ENCODE measurements at places on chromosomes 5 and 9.

DNA sequence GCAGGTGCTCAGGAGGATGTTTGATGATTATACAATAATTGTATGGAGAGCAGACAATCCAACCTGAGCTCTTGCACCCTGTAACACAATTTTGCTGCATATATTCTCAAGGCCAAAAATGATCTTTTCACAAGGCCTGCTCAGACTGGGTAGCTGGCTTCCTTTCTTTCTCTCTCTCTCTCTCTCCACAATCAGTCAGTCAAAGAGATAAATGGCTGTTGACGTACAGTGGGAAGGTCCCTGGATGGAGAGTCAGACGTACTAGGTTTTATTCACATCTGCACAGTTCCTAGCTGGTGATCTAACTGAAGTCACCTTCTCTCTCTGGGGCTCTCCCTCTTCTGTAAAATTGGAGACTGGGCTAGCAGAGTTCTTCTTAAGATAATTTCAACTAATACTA is 19.8 kb downstream of the SLC36A2 start:
- DNase-seq, result no peak

GRCh38 chr5:96124589-96124988 is 162.9 kb upstream of the ELL2 start:
- DNase-seq, result no peak

DNA sequence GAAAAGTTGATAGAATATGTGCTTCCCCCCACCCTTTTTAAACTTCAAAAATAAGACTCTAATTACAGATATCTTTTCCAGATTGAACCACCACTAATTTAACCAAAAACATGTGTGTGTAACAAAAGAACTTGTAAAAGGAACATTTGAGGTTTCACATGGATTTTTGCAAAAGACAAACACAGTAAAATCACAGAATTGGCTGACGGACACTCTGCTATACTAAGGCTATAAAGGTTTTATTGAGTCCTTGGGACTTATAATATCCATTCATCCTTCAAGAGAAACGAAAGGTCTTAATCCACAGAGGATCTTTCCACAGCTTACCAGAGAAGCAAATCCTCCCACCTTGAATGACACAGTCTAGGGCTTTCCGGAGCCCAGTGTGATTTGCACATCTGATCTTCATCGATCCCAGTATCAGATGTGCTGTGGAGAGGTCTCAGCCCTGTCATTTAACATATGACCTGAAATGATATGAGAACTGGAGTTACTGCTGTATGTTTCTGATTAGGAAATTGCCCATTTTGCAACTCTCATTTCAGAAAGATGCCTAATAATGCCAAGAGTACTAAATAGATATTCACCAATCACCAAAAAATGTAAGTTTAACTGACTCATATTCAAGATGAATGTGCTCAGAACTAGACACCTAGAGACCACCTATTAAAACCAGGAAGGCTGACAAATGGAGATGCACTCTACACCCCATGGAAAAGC is 256.5 kb upstream of the FBXL7 start:
- DNase-seq, result no peak

DNA sequence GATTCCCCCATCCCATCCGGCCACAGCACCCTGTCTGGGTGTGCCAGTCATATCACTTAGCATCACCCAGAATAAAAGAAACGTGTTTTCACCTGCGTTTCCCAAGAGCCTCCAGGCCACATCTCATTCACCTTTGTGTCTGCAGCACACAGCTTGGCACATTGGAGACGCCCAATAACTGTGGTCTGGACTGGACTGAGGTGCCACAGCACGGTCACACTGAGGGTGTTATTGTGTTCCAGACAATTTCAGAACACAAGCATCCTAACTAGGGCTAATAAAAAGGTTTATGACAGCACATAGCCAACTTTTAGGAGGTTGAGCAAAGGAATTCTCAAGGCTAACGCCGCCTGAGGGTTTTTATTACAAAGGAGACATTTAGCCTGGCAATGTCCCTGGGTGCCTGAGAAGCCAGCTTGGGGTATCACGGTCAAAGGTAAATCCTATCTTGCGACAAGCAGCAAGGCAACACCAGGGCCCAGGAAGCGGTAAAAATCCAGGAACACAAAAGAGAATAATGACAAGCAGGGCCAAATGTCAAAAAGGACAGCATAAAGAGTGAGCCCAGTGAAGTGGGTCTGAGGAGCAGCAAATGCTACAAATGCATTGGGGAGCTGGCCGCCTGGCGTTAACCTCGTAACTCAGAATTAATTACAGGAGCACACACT is 3.4 kb downstream of the EPB41L4B start:
- DNase-seq, result no peak

DNA sequence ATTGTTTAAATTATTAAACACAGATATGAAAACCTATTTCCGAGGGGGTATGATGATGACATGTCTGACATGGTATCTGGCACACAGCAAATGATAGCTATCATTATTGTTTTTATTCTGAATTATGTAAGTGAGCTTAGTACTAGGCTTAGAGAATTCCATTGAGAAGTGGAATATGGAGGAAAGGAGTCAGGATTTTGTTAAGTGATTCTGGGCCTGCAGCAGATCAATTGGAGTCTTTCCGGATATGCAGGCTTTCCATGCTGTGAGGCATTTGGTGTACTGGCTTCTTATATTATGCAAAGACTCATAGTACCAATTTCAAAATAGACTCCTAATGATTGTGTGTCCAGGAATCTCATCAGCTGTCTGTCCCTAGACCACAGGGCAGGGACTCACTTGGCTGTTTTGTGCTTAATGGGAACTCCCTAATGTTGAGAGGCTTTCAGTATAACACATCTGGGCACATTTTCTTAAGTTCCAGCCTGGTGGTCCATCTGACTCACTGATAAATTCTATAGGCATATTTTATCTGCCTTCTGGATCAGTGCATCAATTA is 180.0 kb upstream of the KLF9 start:
- no peak for DNase-seq

GRCh38 chr5:44632344-44632743 is 176.4 kb upstream of the MRPS30 start:
- no peak for DNase-seq

DNA sequence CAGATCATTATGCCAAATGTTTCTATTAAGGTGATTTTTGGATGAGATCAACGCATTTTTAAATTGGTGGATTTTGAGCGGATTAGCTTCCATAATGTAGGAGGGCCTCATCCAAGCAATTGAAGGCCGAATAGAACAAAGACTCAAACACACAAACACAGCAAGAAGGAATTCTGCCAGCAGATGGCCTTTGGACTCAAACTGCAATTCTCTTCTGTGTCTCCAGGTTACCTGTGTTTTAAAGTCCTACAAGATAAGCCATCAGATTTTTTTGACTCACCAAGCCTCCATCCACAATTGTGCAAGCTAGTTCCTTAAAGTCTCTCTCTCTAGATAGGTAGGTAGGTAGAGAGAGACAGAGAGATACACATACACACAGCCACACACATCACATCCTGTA is 25.5 kb downstream of the CDH6 start:
- peak; percentile 64 for DNase-seq

DNA sequence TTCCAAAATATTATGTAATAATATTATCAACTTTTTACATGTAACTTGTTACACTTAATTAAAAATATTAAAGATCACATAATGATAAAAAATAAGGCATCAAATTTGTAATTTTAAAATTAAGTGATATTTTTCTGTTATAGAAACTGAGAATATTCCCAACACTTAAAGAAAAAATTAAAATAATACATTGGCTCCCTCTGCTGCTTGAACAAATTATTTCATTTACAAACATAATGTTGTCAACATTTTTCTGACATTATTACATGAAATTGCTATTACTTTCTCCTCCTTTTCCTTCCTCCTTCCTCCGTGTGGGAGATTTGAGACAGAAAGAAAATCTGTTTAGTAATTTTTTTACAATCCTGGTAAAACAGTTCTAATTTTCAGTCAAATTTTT is 42.3 kb downstream of the RNF180 start:
- no peak for DNase-seq

DNA sequence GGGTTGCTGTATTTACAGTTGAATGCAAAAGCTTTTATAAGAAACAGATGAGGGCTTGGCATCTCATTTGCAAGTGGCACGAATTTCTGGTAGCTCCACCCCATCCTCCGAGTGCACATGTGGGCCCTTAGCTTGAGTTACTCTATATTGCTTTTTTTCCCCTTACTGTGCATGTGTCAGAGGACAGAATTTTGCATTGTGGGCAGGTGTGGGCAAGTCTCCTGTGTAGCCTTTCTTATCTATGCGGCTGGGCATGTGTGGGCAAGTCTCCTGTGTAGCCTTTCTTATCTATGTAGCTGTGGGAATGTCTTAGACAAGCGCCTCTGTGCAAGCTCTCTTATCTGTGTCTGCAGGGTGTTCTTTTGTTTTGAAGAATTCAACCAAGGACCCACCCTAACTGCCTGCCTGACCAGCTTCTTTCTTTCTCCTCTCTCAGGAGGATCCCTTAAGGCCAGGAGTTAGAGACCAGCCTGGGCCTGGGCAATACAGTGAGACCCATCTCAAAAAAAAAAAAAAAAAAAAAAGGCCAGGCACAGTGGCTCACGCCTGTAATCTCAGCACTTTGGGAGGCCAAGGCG is 34.1 kb upstream of the SIL1 start:
- DNase-seq, result no peak

DNA sequence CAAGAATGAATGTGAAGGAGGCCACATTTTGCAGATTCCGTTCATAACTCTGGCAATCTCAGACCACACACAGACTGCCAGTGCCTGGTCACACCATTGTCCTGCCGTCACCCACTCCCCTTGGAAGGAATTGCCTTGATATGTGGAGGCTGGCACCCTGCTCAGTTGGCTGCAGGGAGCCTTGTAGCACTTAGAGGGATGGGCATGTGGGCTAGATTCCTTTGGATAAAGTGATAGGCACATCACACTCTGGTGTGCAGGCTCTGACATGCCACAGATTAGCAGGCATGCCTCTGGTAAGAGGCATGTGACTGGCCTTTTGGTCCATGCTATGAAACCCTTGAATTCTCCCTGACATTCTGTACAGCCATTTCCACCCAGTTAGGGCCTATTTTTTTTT is 254.6 kb upstream of the PIK3R1 start:
- no peak for DNase-seq

- DNase-seq, result no peak
Measured at GRCh38 chr5:111379391-111379816, 132.9 kb downstream of the STARD4 start.

GRCh38 chr9:129307227-129307970 is 129.3 kb upstream of the IER5L start:
- no peak for DNase-seq

DNA sequence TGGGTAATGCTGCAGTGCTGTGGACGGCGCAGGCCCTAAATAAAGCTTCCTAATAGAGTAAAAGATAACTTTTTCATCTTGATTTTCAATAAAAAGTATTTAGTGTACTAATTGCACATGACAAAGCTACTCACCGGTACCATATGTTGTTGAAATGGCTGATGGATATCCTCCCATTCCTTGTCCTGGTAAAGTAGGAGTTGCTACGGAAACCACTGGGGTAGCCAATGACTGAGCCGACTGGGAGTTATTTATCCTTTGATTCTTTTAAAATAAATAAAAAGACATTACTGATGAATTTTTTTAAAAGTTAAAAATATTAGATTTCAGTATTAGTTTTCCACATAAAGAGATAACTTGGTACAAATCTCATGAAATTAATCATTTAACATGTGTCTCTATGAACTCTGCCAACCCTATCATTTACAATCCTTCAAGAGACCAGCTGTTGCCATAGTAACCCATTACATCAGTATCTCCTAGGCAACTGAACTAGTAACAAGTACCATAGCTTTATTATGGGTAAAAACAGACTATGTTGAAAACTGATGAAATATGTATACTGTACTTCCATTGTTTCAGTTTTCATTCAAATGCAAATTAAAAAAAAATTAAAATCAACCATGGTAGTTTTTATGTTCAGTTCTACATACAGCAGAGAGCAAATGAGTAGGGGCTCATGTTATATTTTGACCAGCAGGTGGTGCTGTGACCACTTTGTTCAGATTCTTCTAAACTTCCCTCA is 153.7 kb downstream of the MEF2C start:
- DNase-seq, result peak; percentile 92

DNA sequence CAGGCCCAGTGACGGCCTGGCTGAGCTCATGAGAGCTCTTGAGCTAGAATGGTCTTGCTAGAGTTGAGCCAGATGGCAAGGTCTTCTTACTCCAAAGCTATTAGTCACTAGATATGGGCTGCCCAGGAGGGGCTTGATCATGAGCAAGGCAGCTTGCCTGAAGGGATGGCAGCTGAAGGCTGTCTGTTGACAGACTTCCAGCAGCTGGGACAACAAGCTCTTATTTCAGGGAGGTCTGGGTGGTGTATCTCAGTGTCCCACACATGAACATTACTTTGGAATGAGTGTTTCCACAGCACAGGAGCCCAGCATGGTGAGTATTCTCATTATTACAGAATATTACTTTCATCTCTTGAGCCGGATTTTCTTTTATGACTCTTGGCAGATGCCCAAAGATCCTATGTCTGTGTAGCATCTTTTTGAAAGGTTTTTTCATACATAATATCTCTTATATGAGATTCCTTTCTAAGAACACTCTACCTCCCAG is 414.1 kb downstream of the ARHGEF28 start:
- DNase-seq, result peak; percentile 54

DNA sequence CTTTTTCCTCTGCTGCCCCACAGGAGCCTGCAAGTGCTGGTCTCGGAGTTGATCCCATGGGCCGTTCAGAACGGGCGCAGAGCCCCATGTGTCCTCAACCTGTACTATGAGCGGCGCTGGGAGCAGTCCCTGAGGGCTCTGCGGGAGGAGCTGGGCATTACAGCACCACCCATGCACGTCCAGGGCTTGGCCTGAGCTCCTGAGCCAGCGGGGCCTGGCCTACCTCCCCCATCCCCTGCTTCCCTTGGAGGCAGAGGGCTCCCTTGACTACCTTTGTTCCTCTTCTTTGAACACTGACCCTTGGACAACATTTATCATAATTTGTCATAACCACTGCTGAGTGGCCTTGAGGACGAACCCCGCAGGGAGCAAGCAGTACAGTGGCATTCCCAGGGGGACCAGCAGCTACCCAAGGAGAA is 6.9 kb upstream of the SLC27A4 start:
- DNase-seq, result no peak

- DNase-seq, result no peak
Measured at GRCh38 chr5:97043511-97043910, 98.9 kb downstream of the LIX1 start.

DNA sequence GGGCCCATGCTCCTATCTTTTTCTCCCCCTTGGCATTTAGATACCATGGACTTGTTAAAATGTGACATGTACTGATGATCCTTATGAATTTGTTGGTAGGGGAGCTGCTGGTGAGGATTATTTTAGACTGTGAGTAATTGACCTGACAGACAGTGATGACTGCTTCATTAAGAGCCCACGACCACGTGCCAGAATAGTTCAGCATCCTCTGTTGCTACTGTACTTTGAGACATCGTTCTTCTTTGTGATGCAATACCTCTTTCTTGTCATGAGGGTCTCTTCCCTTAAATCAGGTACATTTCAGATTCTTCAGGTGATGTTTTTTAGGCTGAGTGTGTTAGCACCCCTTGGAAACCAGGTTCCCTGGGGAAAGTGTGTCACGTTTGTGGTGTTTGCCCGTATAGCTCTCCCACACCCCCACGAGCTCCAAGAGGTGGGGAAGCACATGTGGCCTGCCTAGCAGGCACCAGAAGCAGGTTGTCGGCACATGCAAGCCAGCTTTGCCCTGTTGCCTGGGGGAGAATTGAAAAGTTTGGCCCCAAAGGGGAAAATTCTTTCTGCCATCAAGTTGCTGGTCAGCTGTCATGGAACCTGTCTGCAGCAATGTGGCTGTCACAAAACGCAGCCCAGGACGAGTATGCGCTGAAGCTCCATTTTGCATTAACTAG is 25.1 kb downstream of the QRFP start:
- no peak for DNase-seq

All from stomach (tissue), 19 donors.